Activated CD4-positive, alpha-beta T cell treated with anti-CD3 and anti-CD28 coated beads, Interleukin-2, amount 10 ng/mL, durations not matched to agents 7 days and 5 days (primary cell): ENCODE measurements at places on chromosomes 5 and 9. TPM values are rescaled to one million over a fixed set of nuclear protein-coding genes. Genes with fewer than 3 reads are reported as not detected.

GRCh38 chr9:131589124-131589711 is 43.9 kb downstream of the PRRT1B start:
- DNase-seq = no peak

DNA sequence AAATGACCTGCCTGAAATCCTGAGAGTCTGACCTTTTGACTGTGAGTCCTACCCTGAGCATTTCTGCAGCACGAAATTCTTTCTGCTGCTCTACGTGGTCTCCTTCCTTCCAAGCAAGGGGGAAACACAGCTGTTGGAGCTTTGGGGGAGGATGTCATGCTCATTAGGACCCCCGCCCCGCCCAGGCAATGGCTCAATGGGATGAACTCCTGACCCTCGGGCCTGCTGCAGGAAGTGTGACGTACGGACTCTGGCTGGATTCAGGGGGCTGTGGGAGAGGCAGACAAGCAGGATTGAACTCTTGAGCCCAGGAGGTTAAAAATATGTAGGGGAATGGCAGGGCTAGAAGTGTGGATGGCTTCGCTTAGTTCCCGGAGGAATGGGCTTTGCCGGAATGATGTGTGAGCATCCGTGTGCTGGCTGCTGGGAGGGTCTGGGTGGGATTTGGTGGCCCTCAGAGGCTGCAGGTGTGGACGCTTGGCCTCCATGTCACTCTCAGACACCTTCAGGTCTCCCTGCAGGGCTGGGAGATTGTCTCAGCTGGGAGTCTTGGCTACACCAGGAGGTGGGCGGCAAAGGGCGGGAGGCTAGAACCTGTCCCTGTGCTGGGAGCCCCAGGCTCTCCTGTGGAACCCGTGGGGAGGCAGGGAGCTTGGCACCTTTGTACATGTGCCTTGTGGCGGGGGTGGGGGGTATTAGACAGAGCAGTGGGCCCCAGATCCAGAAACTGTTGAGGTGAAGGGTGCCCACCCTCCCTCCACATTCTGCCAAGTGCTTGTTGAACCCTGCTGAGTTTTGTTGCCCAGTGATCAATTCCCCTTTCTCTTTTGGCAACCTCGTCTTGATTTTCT is 26.3 kb downstream of the STC2 start:
- no peak for DNase-seq

Gene TICAM2
- total RNA-seq = 1.1 TPM

- no peak for DNase-seq
Measured at GRCh38 chr5:144195448-144195847, 24.8 kb downstream of the KCTD16 start.

DNA sequence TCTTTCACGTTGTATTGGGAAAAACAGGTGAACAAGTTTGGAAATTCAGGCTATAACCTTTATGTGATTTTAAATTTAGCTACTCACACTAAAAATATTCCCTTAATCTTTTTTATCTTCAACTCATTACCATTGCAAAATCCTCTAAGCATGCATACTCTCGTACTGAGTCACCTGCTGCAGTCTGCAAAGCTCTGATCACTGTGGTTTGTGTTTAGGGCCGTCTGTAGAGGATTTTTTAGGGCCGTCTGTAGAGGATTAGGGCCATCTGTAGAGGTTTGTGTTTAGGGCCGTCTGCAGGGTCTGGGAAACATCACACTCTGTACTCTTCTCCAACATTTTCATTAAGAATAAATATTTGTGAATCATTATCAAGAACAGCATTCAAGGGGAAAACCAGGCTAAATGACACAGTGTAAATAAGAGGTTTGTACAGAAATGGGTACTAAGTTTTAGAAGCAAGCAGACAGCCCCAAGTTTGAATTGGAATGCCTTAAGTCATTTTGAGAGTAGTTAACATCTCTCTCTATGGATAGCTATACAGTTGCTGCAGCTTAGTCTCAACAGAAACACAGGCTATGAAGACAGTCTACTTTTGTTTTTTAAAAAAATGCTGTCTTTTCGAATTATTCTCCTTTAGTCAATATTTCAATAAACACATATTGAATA is 155.0 kb upstream of the TSLP start:
- DNase-seq = no peak
